ENCODE measurements at places on chromosomes 7 and 10.
A peak's percentile ranks its signal among the peaks of the same experiment; 100 is the strongest.

DNA sequence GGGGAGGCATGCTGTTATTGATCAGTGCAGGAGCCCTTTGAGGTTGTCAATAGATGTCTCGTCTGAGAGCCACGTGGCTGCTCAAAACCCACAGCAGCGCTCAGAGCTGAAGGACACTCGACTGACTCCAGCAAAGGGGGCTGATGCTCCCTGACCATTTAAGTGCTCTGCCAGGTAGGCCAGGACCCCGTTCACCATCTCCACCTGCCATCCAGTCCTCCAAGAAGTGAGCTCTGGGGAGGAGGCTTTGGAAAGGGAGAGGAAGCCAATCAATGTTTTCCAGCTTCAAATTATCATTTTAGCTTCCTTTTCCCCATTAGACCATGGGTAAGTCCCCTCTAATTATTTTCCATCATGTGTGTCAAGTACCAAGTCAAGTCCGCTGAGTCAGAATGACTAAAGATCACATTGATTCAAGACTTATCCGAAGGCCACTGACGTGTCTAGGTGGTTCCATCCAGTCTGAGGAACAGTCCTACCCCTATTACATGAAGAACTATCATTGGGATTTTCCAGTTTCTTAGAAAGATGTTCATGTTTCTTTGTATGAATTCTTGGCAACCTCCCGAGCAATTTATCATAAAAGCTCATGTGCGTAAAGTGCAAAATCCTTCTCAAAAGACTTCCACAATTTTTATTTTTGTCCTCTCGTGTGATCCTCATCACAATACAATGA is 302.6 kb upstream of the LYZL1 start:
- DNase-seq: no peak

DNA sequence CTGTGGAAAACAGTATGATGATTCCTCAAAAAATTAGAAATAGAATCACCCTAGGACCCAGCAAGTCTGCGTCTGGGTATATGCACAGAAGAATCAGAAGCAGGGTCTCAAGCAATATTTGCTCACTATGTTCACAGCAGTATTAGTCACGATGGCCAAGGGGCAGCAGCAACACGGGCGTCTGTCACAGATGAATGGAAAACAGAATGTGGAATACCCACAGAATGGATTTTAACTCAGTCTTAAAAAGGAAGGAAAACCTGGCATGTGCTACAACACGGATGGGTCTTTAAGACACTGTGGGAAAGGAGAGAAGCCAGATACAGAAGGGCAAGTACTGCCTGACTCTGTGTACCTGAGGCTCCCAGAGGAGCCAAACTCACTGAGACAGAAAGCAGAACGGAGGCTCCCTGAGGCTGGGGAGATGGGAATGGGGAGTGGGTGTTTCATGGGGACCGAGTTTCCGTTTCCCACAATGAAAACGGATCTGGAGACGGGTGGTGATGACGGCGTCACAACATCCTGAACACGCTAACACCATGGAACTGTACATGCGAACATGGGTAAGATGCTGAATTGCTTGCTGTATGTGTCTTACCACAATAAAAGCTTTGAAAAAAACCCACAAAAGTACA is 36.7 kb upstream of the INPP5A start:
- DNase-seq: no peak

DNA sequence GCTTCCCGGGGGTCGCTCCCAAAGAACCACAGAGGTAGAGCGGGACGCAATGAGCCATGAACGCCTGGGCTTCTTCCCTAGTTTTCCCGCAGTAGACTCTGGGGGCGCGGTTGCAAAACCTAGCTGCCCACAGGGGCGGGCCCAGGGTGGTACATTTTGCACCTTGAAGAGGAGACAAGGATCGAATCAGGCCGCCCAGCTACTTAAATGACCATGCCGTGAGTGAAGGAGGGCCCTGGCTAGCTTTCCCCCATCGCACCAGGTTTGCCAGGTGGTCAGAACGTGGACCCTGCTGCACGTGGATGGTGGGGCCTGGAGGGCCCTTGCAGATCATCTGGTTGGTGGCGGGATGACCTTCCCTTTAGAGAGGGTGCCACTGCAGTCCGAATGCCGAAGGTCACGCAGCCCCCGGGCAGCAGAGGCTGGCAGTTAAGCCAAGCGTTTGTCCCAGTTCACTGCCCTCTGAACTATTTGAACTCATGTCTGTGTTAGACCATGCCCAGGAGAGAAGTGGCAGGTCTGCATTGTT is 604 bp upstream of the SHTN1 start:
- no peak for DNase-seq

- no peak for DNase-seq
These were observed 115.3 kb upstream of the WDR11 start for GRCh38 chr10:120735773-120736371.

- no peak for DNase-seq
These were observed 63.7 kb downstream of the PRKG1 start for GRCh38 chr10:51137756-51138529.

GRCh38 chr7:120857588-120858573 is at the start of gene TSPAN12:
Gene TSPAN12 (minus strand): TSS chr7:120858144. CDS start chr7:120856763, 1,381 bp downstream.
- peak; percentile 90 for DNase-seq

DNA sequence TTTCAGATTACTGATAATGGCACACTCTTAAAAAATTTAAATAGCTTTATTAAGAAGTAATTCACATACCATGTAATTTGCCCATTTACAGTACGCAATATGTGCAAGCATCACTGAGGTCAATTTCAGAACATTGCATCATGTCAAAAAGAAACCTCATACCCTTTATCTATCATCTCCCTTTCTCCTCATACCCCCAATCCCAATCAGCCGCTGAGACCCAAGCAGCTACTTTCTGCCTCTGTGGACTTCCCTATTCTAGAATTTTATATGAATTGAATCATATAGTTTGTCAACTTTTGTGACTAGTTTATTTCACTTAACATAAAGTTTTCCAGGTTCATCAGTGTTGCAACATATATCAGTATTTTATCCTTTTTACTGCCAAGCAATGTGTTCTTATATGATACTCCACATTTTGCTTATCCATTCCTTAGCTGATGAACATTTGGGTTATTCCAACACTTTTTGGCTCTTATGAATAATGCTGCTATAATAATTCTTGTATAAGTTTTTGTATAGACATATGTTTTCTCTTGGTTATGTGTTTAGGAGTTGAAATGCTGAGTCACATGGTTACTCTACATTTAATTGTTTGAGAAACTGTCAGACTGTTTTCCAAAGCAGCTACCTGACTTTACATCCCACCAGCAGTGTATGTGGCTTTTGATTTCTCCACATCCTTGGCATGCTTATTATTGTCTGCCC is 26.9 kb upstream of the TPK1 start:
- DNase-seq: no peak

DNA sequence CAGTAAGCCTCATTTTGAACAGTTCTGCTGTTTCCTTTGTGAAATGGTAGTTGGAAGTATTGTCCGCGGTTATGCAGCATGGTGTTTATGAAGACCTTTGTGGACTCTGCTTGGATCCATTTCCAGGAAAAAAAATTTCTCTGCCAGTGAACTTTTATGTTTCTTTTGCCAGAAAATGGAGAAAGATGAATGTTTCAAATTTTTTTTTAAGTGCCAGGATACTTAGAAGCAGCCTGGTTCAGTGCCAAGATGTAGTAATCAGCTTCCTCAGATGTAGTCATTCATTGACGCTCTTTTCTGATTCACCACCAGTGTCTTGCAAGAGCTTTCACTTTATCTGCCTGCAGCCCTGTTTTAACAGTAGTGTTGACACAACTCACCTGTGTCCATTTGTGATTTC is 258.2 kb downstream of the SDK1 start:
- DNase-seq: no peak

- no peak for DNase-seq
These were observed 246.2 kb downstream of the SEC23IP start for GRCh38 chr10:120138689-120139088.

GRCh38 chr7:24049296-24049695 is 234.7 kb upstream of the NPY start:
- DNase-seq: no peak

- DNase-seq: no peak
These were observed 94.4 kb downstream of the VOPP1 start for GRCh38 chr7:55477781-55478374.

GRCh38 chr7:2138146-2138765 is 94.5 kb downstream of the MAD1L1 start:
- DNase-seq: no peak

DNA sequence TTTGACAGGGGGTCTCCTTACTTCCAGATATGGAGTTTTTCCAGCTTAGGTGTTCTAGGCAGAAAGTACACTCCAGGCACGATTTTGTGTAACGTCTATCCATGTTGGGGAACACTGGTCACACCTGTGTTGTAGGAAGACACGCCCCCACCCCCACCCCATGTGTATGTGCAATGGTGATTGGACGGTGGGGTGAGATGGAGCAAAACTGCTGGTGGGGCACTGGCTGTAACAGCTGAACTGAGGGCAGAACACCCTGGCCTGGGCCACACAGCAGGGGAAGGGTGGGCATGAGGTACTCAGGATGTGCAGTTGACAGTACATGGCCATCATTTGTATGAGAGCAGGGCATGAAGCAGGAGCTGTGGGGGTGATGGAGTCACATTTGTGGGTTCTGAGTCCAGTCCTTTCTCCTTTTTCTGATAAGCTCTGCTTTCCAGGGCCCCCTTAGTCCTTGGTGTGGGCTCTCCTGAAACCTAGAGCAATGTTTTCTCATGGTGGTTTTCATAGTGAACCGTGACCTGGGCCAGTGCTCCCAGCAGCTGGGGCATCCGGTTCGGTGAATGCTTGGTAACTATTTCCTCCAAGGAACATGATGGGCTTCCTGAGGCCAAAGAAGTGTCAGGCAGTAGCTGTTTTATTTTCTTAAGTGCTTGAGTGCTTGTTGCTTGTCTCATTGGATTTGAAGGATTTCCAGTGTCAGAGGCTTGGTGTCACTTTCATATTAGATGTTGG is 63.4 kb upstream of the AQP1 start:
- DNase-seq: no peak

GRCh38 chr10:127453706-127454105 is 95.4 kb upstream of the NPS start:
- DNase-seq: no peak

DNA sequence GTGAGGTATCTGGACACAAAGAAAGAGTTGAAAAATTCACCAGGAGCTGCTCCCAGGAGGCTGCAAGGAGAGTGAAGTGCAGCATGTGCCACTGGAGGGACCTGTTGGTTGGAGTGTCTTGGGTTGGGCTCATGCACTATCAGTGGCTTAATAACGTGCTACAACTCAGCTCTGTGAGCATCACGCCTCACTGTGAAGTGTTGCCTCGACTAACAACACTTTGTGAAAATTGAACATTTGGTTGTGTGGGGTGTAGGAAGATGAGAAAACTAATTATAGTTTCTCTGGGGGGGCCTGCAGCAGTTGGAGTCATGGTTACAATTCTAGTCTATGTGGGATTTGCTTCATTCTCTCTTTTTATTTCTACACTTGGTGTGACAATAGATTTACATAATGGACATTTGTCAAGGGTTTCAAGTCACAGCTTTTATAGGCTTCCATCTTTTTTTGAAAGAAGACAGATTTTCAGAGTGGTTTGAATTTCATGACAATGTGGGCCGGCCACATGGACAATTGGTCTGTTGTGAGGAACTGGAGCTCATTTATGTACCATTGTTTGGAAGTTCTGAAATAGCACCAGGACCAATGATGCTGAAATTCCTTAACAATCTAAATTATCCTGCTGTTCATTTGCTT is 121.3 kb downstream of the RAMP3 start:
- no peak for DNase-seq

DNA sequence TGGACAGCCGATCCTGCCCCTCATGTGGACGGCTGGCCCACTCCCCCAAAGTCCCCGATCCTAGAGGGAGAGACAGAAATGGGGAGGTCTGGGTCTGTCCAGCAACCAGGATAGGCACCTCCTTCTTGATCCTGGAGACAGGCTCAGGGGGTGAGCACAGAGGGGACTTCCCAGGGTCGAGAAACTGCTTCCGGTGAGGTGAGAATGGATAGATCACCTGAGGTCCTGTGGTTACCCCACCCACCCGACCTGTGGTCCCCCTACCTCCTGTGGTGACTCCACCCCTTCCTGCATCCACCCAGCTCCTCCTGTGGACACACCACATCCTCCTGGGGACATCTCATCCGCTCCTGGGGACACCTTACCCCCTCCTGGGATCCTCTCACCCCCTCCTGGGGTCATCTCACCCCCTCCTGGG is 27.4 kb upstream of the RASGEF1A start:
- DNase-seq: no peak

GRCh38 chr7:93029056-93029455 is 88.7 kb downstream of the SAMD9 start:
- no peak for DNase-seq

- no peak for DNase-seq
These were observed 25.6 kb downstream of the ADGRA1 start for GRCh38 chr10:133113146-133113830.

DNA sequence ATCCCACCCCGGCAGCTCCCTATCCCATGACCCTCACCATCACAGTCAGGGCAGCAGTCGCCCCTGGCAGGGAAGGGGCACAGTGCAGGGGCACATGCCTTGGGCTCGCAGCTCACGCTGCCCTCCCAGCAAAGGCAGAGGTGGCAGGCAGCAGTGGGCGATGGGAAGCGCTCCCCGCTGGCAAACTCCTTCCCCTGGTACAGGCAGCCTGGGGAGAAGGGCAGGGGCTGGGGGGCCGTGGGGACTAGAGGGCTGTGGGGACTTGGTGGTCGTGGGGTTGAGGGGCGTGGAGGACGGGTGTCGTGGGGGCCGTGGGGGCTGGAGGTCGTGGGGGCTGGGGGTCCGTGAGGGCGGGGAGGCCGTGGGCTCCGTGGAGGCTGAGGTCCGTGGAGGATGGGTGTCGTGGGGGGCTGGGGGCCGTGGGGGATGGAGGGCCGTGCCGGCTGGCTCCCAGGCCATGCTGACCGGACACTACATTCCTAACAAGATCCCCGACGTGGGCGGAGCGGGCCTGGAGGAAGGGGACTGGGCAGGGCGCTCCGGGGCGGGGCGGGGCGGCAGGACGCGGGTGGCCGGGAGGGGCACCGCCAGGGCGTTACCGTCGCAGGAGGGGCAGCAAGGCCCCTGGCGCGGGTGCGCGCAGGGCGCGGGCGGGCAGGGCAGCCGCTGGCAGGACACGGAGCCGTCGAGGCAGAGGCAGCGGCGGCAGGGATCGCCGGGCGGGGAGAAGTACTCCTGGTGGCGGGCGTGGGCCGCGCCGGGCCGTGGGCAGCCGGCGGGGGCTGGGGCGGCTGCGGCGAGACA is 20.0 kb downstream of the KCP start:
- peak; percentile 47 for DNase-seq

- no peak for DNase-seq
These were observed 2.7 kb upstream of the ARHGAP22 start for GRCh38 chr10:48607356-48608278.

GRCh38 chr7:139111811-139112301 is 2.3 kb upstream of the ZC3HAV1 start:
- DNase-seq: no peak

DNA sequence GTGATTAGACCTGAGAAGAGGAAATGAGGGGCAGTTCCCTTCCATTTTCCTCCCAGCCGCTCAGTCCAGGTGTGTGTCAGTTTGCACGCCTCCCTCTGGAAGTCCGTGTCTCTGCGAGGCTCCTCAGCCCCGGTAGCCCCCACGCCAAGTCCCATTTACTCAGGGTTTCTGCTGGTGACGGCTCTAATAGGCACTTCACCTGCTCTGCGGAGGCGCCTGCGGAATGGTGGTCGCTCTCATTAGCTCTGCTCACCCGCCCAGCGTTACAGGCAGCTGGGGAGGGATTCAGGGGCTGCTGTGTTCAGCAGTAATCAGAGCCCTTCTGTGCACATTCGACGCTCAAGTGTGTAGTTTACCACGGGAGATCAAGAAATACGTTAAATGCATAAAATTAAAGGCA is 179.9 kb downstream of the MGMT start:
- DNase-seq: no peak

All from right forelimb (tissue), 1 donor.